ENCODE measurements at places on chromosomes 3 and 15. TPM values are rescaled to one million over a fixed set of nuclear protein-coding genes. Genes with fewer than 3 reads are reported as not detected.

- H3K27ac ChIP-seq, result no peak overlapping the region
- no peak overlapping the region for H3K4me3 ChIP-seq
- H3K36me3 ChIP-seq, result no peaks in the 10 kb centered on the region
- H3K27me3 ChIP-seq, result no peaks in the 10 kb centered on the region
- peaks cover 2% of the 10 kb centered on the region for H3K4me1 ChIP-seq
- no peak for DNase-seq
Measured at GRCh38 chr3:4825436-4826236, 153.6 kb upstream of the BHLHE40 start.

Gene KBTBD8
- total RNA-seq, result 19.4 TPM

- H3K36me3 ChIP-seq, result no peaks in the 10 kb centered on the region
- no peak for DNase-seq
- H3K4me1 ChIP-seq, result no peaks in the 10 kb centered on the region
- H3K4me3 ChIP-seq, result no peak overlapping the region
- H3K27ac ChIP-seq, result no peak overlapping the region
Measured at GRCh38 chr15:53520996-53521395, 238.5 kb downstream of the WDR72 start.

- no peaks in the 10 kb centered on the region for H3K4me1 ChIP-seq
- no peaks in the 10 kb centered on the region for H3K27me3 ChIP-seq
- DNase-seq, result no peak
- no peak overlapping the region for H3K27ac ChIP-seq
- H3K4me3 ChIP-seq, result no peak overlapping the region
- H3K36me3 ChIP-seq, result no peaks in the 10 kb centered on the region
Measured at GRCh38 chr3:114827495-114827894, 319.6 kb downstream of the ZBTB20 start.

- H3K27me3 ChIP-seq, result no peaks in the 10 kb centered on the region
- no peaks in the 10 kb centered on the region for H3K36me3 ChIP-seq
- no peak overlapping the region for H3K4me3 ChIP-seq
Measured at GRCh38 chr15:91552555-91552954, 301.0 kb upstream of the SLCO3A1 start.

Gene KBTBD13
- not detected for total RNA-seq

Gene KNG1
- total RNA-seq, result not detected

DNA sequence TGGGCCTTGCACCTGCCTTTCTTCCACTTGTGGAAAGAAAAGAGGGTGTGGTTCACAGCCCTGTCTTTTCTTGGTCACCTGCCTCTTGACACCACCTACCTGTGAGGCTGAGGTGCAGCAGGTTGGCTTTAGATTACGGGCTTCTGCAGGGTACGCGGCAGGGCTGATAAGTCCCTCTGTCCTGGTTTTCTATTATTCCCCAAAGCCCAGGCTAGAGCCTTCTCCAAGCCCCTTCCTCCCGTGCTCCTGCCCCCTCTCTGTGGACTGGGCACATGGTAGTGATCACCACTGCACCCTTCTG, 44.8 kb upstream of the HACD2 start:
- H3K27me3 ChIP-seq, result no peaks in the 10 kb centered on the region
- H3K27ac ChIP-seq, result no peak overlapping the region
- H3K4me3 ChIP-seq, result no peak overlapping the region
- peaks cover 4% of the 10 kb centered on the region for H3K4me1 ChIP-seq
- peaks cover 3% of the 10 kb centered on the region for H3K36me3 ChIP-seq

- H3K27ac ChIP-seq, result no peak within 1 kb of the TSS
- peak within 1 kb of the TSS; percentile 80 for H3K4me3 ChIP-seq
- DNase-seq, result peak; percentile 70
Measured at GRCh38 chr15:34437687-34438086, at the start of gene GOLGA8A. Gene GOLGA8A, minus strand, starts transcription at chr15:34437808. Its CDS starts 48,117 bp downstream, at chr15:34389691.

DNA sequence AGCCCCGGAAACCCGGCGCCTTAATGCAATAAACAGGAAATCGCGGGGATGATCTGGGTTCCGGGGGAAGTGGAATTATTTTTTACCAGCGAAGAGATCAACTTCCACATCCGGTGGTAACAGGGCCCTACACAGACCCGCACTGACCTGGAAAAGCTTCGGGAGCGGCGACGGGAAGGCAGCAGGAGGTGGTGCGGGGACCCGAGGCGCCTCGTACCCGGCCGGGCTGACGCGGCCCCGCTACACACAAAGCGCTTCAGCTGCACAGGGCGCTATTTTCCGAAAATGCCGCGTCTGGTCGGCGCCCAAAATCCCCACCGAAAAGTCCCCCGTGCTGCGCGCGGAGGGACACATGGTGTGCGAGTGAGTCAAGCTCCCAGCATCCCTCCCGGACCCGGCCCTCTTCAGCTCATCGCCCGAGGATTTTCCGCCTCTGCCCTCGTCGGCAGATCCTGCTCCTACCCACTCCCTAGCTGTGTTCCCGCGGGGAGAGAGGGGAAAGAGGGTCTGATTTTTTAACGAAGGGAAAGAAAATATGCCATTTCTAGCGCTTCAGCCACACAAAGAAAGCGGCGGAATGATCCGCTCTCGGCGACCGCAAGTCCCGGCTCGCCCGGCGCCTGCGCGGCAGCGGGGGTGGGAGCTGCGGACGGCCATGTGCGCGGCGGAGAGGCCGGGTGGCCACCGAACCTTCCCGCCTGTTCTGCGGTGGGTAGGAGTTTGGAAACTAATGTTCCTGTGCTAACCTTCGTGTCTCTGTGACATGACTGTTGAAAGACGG, at the start of gene GABPB1:
GABPB1 (minus strand) TSS at position 361 of the 781 bp plus-strand sequence. CDS start 45,400 bp downstream, outside the sequence.
- DNase-seq, result peak; percentile 88
- H3K4me3 ChIP-seq, result peak within 1 kb of the TSS; percentile 100
- H3K27ac ChIP-seq, result peak within 1 kb of the TSS; percentile 83
- no peaks in the 10 kb centered on the region for H3K4me1 ChIP-seq
- H3K27me3 ChIP-seq, result no peaks in the 10 kb centered on the region
- peaks cover 27% of the 10 kb centered on the region for H3K36me3 ChIP-seq

DNA sequence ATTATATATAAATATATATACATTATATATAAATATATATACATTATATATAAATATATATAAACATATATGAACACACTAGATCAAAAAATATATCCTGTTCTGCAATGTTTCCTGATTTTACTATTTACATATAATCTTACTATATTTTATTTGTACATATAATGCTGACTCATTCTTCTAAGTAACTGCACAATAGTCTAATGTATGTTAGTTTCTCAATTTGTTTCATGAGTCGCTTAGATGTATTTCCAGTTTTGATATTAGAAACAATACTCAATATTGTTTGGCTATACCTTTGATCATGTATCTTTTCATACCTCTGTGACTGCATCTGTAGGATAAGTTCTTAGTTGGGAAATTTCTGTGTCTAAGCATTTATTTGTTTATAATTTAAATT, 669.9 kb upstream of the CCDC54 start:
- H3K27ac ChIP-seq, result no peak overlapping the region
- H3K27me3 ChIP-seq, result no peaks in the 10 kb centered on the region
- no peak overlapping the region for H3K4me3 ChIP-seq
- no peak for DNase-seq

- no peak for DNase-seq
- no peak overlapping the region for H3K4me3 ChIP-seq
- peaks cover 3% of the 10 kb centered on the region for H3K36me3 ChIP-seq
- H3K27me3 ChIP-seq, result no peaks in the 10 kb centered on the region
- no peaks in the 10 kb centered on the region for H3K4me1 ChIP-seq
- H3K27ac ChIP-seq, result no peak overlapping the region
Measured at GRCh38 chr3:23277688-23278087, 74.6 kb downstream of the UBE2E2 start.

DNA sequence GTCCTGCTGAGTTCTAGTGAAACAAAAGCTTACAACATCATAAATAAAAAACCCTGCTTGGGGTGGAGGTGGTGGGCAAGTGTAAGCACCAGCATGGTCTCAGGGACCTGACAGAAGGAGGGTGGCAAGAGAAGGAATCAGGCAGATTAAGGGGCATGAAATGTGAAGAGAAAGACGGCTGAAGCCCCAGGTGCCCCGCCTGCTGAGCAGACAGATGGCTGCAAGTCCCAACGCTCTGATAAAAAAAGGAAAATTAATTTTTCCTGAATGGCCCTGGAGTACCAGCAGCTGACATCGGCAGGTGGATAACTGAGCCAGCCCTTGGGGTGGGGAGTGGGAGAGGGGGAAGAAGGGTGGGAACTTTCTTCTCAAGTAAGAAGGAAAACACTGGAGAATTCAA, 137.9 kb downstream of the XXYLT1 start:
- H3K4me1 ChIP-seq, result no peaks in the 10 kb centered on the region
- no peak for DNase-seq
- H3K27ac ChIP-seq, result no peak overlapping the region
- no peaks in the 10 kb centered on the region for H3K27me3 ChIP-seq
- H3K4me3 ChIP-seq, result no peak overlapping the region

DNA sequence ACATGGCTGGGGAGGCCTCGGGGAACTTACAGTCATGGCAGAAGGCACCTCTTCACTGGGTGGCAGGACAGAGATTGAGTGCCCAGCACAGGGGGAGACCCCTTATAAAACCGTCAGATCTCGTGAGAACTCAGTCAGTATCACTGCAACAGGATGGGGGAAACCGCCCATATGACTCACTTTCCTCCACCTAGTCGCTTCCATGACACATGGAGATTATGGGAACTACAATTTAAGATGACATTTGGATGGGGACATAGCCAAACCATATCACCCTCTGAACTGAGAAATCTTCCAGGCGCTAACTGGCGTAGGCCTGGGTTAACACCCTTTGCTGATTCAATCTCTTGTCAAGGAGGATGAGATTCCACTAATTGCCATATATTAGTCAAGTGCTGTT, 392.3 kb downstream of the FEZF2 start:
- no peak for DNase-seq
- no peak overlapping the region for H3K4me3 ChIP-seq
- H3K4me1 ChIP-seq, result peaks cover 3% of the 10 kb centered on the region
- H3K27ac ChIP-seq, result no peak overlapping the region

DNA sequence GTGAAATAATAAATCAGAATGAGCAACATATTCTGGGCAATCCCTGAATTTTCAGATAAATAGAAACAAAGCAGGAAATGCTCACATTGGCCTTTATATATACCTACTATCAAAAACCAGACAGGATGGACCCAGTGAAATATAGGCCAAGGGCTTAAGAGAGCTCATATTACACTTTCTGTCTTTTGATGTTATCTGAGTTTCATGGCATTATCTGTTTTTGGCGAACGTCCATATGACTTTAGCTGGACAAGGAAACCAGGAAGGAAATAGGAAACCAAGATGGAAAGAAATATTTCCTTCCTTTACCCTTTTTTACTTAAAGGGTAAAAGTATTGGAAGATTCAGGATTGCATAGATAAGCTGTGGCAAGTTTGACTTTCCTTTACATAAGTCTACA, 274.8 kb downstream of the THSD4 start:
- H3K27ac ChIP-seq, result no peak overlapping the region
- H3K27me3 ChIP-seq, result no peaks in the 10 kb centered on the region
- no peak overlapping the region for H3K4me3 ChIP-seq
- DNase-seq, result no peak

DNA sequence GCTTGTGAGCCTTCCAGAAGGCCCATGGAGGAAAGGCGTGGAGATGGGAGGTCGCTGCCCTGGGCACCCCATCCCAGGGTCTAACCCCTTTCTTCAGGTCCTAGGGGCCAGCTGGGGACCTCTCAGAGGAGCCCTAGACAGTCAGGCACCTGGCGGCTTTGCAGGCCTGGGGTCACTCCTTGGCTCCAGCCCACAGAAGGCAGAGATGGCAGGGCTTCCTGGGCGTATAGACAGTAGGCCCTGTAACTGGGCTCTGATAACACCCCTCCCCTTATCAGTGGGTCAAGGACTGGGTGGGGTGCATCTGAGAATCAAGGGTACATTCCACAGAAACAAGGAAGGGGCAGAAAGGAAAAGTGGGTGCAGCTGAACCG, 16.7 kb downstream of the ZDHHC19 start:
- H3K27me3 ChIP-seq, result no peaks in the 10 kb centered on the region
- no peaks in the 10 kb centered on the region for H3K36me3 ChIP-seq
- H3K4me3 ChIP-seq, result no peak overlapping the region
- H3K27ac ChIP-seq, result no peak overlapping the region
- no peaks in the 10 kb centered on the region for H3K4me1 ChIP-seq
- no peak for DNase-seq

DNA sequence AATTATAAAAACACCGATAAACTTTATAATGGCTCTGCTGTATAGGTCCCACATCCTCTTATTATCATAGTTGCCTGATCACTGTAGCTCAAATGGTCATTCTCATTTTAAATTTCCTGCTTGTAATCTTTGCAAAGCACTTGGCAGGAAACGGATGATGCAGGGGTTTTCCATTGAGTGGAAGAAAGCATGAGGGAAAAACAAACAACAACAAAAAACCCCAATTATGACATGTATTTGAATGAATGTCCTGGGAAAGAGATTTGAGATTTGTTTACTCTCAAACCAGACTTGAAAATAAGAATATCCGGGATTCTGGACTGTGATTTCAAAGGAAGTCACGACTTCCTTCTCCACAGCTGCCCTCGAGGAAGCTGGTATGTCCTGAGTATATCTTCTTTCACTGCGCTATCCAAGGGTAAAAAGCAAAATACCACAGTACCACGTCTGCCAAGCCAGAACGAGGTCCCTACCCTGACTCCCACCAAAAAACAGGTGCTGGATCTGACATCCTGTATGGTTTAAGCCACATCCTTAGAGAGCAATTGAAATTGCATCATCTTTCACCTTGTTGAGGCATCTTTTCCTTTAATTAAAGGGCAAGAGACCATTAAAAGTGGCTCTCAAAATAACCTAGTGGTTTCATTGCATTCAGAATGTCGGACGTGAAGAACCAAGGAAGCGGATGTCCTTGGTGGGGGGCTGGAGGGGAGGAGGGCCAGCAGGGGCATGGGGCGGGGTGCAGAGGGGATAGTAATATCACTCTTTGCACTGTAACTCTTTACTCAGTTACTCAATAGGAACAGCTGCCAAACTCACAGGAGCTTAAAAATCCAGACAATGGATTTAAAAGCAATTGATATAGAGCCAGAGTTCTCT, 13.5 kb upstream of the TIPIN start:
- no peaks in the 10 kb centered on the region for H3K36me3 ChIP-seq
- no peak overlapping the region for H3K4me3 ChIP-seq
- no peaks in the 10 kb centered on the region for H3K27me3 ChIP-seq
- H3K4me1 ChIP-seq, result no peaks in the 10 kb centered on the region
- no peak overlapping the region for H3K27ac ChIP-seq

DNA sequence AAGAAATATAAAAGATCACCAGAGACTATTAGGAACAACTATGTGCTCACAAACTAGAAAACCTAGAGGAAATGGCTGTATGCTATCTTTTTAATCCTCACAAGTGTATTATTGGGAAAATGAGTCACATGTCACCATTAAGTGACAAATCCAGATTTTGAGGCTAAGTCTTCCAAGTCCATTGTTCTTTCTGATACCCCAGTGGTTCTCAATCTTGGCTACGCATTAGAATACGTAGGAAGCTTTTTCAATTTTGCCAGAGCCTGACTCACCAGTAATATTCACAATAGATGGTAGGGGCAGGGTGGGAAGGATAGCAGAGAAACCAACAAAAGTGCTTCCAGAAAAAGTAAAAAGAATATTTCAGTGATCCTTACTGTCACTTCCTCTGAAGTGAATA, 117.0 kb downstream of the FILIP1L start:
- DNase-seq, result no peak
- H3K27ac ChIP-seq, result no peak overlapping the region
- H3K27me3 ChIP-seq, result no peaks in the 10 kb centered on the region
- no peak overlapping the region for H3K4me3 ChIP-seq
- H3K4me1 ChIP-seq, result no peaks in the 10 kb centered on the region
- H3K36me3 ChIP-seq, result peaks cover 30% of the 10 kb centered on the region
